ENCODE measurements at places on chromosomes 3 and 15.

- DNase-seq, result no peak
These were observed 583.6 kb downstream of the NR2F2 start for GRCh38 chr15:96914081-96914480.

- DNase-seq, result no peak
These were observed 265.0 kb downstream of the THRB start for GRCh38 chr3:24229468-24230221.

DNA sequence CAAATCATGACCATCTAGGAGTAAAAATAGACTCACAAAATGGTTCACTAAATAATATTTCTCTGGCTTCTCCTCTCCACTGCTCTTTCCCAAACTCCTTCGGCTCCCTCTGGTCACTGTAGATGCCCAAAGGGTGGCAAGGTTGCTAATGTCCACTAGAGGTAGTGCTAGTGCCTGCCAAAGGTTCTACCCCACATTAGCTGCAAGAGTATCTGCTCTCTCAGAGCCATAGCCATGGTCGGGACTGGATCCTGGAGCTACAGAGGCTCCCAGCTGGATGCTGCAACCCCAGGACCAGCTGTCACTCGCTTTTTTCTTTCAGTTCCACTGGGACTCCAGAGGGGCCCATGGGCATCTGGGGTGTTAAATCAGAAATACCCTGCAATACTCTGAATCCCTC, 8.5 kb downstream of the HTR3D start:
- DNase-seq, result no peak

- no peak for DNase-seq
These were observed 36.2 kb upstream of the TLE3 start for GRCh38 chr15:70133781-70134421.

DNA sequence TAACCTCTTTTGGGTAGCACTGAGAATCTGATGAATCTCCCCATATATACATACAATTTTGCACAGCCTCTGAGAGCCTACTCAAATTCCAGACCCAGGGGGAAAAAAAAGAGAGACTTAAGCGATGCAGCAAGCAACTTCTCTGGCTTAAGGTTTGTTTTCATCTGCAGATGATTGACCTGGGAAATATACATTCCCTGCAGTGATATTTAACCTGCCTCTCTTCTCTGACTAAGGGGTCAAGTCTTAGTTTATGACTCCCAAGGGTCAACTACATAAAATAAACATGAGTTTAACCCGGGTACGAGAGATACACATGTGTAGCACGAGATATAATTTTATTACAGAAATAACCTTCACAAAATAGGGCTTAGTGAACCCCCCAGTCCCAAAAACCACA, 737.8 kb downstream of the TUSC7 start:
- no peak for DNase-seq

- DNase-seq, result no peak
These were observed 157.9 kb downstream of the XXYLT1 start for GRCh38 chr3:195113048-195113447.

- no peak for DNase-seq
These were observed at the start of gene LARP6 for GRCh38 chr15:70853973-70854665. TSS of gene LARP6 (minus strand) at chr15:70854157. CDS start at chr15:70854088, 69 bp downstream.

GRCh38 chr15:91311986-91312385, 211.9 kb downstream of the SV2B start:
- DNase-seq, result no peak

- no peak for DNase-seq
These were observed 29.8 kb upstream of the LPP start for GRCh38 chr3:188124184-188124583.

- no peak for DNase-seq
These were observed 33.2 kb upstream of the GOLGA8B start for GRCh38 chr15:34616613-34617012.

DNA sequence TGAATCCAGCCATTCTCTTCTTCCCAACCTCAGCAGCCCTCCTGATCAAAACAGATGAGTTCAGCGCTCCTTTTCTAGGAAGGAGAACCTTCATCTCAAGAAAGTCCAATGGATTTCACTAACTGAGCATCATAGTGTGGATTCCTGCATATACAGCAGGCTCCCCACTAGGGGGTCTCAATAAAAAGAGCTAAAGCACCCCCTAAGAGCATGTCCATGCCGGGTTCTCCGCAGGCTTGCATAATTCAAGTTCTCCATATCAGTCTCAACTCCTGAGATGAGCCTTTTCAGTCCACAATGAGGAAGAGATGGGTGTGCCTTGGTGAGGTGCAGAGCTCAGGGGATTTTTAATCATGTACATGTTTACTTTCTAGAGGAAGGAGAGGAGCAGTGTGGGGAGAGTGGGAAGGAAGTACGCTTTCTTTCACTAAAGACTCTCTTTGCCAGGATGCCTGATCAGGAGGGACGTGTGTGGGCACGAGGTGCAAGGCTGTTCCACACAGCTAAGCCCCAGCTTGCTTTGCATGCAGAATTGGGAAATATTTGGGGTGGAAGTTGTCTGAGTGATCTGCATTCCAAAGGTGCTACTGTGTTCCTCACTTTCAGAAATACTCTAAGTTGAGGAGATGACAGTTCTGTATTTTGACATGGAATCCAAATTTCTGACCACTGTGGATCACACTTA, 563.5 kb downstream of the OCA2 start:
- no peak for DNase-seq

DNA sequence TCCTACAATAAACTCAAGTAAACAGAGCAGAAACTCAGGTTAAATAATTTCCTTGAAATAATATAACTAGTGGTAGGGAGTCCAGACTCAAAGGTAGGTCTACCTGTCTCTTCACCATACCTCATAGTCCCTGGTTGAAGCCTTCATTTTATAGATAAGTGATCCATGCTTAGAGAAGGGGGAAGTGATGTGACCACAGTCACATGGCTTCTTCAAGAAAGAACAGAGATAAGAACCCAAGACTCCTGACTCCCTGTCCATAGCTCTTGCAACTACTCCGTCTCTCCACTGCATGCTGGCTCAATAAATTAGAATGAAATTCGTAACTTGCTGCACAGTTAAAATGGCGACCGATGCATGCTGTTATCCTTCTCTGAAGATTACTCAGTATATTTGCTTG, 11.0 kb upstream of the C15orf61 start:
- DNase-seq, result no peak

GRCh38 chr3:184166671-184167070, 8.0 kb upstream of the AP2M1 start:
- DNase-seq, result no peak

DNA sequence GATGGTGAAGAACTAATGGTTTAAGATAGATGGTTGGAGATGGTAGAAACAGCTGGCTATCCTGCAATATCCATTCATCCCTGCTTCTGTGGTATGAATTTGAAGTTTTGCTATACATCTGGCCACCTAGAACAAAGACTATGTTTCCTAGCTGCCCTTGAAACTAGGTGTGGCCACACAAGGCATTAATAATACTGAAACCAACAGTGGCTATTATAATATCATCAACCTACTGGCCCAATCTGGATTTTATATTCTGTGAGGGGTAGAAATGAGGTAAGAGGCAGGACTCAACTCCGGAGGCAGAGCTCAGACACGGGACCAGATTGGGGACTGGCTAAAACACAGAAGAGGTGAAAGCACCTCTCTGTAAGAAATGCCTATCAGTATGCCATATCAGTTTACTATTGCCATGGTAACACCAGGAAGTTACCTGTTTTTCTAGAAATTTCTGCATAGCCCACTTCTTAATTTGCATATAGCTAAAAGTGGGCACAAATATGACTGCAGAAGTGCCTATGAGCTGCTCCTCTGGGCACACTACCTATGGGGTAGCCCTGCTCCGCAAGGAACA, 8.4 kb downstream of the IFT80 start:
- no peak for DNase-seq

DNA sequence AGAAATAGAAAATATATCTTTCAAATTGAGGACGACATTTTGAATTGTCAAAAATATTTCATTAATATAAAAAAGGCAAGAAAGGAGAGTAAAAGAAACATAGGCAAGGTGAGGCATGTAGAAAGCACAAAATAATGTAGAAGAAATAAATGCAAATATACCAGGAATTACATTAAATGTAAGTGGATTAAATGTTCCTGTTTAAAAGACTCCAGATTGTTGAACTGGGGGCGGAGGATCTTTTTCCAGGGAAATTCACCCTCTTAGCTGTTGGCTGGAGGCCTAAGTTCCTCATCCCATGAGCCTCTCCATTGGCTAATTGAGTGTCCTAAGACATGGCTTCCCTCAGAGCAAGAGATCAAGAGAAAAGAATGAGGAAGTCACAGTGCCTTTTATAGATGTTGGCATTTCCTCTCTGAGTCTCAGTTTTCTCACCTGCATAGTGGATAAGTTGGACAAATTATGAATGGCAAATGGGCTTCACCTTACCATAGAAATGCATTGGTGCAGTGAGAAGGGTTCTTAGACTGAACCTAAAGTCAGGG, 147.4 kb upstream of the SMAD3 start:
- DNase-seq, result no peak

DNA sequence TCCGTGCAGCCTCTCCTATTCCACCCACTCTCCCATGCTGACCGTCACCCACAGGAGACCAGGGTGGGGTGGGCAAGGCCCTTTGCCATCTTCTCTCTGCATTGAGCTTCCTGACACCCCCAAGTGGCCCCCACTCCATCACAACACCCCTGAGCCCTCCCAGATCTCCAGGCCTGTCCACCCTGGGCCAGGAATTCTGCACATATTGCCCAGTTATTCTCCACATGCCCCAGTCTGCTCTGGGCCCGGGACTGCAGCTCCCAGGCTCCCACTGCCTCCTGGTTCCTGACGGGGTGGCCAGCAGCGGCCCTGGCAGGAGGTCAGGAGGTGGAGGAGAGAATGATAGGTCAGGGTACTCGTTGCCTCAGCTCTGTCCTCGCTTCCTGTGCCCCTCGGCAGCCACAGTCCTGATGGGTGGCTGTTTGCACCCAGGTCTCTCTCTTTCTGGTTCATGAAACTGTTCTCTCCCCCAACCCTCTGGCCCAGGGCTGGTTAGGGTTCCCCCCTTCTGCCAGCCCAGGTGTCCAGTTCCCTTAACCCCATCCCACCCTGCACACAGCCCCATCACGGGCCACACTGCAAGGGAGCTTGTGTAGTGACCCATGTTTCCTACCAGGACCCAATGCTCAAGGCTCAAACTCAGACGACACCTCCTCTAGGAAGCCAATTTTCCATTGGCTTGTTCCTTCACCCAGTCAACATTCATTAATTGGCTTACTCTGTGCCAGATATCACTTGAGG, 47.3 kb downstream of the IQSEC1 start:
- no peak for DNase-seq

GRCh38 chr3:146160321-146160963, 542 bp downstream of the PLOD2 start:
- no peak for DNase-seq

DNA sequence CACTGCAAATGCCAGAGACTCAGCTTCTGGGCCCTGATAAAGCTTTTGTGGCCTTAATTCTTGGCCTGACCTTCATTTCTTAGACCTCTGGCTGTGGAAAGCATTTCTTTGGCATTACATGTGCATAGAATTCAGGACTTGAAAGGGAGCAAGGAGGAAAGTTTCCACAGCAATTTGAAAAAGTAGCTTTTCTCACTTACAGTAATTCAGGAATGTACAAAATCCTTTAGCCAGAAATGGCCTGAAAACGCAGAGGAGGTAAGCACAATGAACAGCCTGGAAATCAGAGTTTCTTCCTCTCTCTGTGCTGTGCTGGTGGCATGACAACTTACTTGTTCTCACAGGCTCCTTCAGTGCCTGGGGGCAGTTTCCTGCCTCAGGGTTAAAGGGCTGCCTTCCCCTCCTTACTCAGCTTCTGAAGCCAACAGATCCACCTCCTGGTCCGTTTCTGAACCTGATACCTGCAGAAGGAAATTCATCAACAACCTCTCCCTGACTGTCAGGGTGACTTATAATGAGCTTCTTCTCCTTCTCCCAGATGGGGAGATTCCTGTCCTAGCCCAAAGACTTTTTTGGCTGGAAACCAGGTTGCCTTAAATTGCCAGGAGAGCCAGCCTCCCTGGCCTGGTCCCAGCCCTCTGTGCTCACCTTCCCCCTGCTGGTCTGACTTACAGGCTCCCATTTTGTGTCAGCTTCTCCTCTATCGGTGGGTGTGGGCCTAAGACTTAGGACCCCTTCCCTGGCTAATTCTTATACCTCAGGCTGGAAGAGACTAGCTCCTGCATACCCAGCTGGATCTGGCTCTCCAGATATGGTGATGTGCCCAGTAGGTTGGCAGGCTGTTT, 102.3 kb downstream of the MYRIP start:
- no peak for DNase-seq

DNA sequence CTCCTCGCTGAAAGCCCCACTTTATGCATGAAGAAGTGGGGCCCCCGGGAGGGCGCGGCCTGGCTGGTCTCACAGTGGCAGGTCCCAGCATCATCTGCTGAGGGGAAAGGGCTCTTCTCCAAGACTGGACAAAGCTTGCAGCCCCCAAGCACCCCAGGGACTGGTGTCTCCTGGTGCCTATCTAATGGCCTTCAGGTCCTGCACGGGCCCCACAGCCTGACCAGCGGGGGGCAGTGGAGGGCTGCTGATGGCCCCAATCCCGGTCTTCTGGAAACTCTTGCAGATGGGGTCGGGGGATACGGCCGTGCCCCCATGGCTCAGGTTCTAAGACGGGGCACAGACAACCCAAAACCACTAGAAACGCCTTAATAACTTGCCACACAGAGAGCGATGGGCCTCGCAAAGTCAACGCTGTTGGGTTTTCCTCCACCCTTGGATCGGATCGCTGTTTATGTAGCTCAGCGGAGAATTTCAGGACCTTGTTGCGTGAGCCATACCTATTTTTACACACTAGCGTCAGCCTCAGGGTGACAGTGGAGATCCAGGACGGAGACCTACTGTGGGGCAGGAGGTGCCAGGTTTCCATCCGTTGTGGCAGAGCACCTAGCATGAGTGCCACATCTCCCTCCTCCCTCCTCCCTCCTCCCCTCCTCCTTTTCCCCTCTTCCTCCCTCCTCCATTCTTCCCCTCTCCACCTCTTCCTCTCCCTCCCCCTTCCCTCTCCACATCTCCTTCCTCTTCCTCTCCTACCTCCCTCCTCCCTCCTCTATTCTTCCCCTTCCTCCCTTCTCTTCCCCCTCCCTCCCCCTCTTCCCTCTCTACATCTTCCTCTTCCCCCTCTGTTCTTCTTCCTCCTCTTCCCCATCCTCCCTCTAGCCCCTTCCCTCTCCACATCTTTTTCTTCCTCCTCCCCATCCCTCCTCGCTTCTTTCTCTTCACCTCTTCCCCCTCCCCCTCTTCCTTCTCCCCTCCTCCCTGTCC, 79.3 kb upstream of the ALDH1L1 start:
- no peak for DNase-seq

DNA sequence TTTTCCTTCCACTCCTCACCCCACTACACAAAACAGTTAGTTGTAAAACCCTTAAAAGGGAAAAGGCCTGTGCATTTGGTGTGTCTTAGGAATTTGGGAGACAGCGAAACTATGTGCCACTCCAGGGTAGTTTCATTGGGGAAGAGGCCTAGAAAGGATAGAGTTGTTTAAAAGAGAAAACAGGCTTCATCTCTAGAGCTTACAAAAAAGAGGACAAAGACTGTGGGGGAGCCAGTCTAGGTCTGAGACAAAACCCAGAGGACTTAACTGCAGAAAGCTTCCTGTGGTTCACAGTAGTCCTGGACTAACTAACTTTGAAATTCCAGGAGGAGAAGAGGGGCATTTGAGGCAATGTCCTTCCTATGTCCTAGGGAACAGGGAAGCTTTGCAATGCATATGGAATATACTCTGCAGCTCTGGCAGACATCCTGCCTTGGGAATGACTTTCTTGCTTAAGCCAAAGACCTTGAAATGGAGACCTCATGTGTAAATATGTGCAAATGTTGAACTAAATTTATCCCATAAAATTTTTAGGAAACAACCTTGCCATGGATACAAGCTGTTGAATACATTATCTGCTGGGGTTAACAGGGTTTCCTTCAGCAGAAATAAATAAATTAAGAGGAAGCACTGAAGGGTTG, 159.4 kb downstream of the LSAMP start:
- no peak for DNase-seq

Data from CD4-positive, alpha-beta T cell (primary cell).